ENCODE measurements at places on chromosomes 13 and 19.
A peak's percentile ranks its signal among the peaks of the same experiment; 100 is the strongest.

- peak; percentile 87 for DNase-seq
Measured at GRCh38 chr13:108155185-108156106, 59.9 kb downstream of the LIG4 start.

GRCh38 chr13:54593504-54593903, 1564.9 kb downstream of the OLFM4 start:
- no peak for DNase-seq

- no peak for DNase-seq
Measured at GRCh38 chr19:7733376-7733775, 1.5 kb upstream of the CLEC4G start.

- no peak for DNase-seq
Measured at GRCh38 chr13:110475550-110476219, 85.8 kb downstream of the RAB20 start.

- no peak for DNase-seq
Measured at GRCh38 chr19:36110487-36111199, at the start of gene OVOL3. TSS of gene OVOL3 (plus strand) at chr19:36111143. CDS start at chr19:36111203, 60 bp downstream.

DNA sequence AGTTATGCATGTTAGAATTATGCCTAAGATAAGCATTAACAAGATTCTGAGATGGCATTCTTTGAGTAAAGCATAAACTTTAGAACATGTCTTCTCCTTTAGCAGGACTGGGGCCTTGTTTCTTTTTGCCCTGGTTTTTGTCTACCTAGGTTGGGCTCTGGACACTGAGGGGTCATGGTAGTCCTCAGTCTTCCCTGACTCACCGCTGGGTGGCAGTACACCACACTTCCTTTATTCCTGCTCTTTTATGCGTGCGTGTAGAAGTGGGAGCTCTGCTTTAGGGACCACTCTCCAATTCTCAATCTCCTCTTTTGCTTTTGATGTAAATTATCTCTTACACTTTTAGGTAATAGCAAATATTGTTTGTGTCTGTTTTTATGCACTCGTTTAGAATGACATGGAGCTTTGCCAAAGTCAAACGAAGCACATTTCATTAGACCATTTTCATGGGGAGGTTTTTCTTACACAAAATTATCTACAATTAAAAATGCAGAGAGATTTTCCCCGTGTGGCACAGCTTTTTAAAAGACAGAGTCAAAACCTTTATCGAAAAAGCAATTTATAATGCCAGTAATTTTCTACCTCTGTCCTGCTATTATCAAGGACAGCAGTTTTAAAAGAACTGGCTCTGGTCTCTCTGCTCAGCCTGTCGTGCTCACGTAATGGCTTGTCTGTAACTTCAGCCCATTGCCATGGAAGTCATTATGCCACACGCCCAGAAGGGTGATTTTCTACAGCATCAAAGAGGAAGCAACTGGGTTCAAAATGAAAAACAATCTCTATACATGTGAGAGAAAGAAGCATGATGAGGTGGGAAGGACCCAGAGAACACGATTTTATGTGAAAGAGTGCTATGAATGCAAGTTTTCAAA, 413.9 kb downstream of the COG6 start:
- DNase-seq = peak; percentile 93

GRCh38 chr19:7391218-7391670, 42.5 kb downstream of the ARHGEF18 start:
- no peak for DNase-seq

DNA sequence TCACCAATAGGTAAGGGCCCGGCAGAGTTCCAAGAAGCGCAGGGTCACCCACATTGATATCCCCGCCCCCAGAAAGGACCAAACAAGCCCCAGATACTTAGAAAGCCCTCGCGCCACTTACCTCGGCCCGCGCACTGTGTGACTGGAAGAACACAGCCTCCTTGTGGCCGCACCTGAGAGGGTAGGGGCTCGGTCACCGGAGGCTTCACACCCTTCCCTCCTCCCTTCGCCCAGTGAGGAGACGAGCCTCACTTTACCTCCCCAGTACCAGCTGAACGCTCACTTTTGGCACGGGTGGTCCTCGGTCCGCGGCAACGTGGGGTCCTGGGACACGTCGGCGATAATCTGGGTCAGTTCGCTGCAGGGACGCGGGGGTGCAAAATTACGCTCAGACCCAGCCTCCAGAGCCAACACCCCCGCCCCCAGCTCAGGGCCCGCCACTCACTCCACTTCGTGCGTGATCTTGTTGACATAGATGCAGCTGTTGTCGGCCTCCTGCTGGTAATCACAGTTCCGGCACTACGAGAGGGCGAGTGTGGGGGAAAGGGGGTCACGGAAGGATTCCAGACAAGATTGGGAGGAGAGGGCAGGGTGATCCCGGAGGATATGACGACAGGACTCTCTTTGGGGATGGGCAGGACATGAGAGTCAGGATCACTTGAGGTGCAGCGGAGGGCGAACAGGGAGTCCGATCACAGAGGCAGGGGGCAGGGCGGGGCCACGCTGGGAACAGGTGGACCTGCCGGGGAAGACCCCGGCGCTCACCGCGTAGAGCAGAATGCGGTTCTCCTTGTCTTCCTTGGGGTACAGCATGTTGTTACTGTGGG, 568 bp downstream of the POLR2I start:
- no peak for DNase-seq

DNA sequence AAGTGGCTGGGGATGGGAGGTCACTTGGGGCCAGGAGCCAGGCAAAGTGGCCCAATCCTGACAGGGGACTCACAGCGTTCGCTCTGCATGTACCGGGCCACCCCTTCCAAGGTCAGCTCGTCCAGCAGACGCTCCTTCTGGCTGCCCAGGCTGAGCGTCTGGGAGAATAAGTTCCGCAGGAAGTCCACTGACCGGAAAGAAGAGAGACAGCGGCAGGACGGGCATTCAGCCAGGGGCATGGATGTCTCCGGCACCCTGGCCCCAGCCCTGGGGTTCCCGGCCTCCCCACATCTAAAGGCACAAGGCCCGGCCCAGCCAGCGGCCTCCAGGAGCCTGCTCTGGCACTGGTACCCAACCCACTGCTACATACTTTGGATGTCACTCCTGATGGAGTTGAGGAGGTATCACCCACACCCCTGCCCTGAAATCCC, 6.1 kb downstream of the SIRT2 start:
- no peak for DNase-seq

- no peak for DNase-seq
Measured at GRCh38 chr19:6313398-6313969, 19.9 kb downstream of the ACER1 start.

DNA sequence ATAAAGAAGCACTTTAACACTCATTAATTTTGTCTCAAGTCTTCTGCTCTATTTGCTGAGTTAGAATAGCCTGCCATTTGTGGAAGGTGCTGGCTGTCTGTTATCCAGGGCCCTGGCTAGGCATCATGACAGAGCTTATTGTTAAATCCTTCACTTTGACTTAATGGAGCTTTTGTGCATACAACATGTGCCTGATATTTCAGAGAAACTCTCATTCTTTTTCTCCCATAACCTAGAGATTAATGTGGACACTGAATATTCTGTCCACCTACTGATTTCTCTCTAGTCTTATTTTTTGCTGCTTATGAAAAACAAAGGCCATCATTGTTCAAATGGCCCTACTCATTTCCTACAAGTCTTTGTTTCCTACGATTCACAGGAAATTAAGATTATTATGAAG, 383.1 kb upstream of the HTR2A start:
- DNase-seq = peak; percentile 5

DNA sequence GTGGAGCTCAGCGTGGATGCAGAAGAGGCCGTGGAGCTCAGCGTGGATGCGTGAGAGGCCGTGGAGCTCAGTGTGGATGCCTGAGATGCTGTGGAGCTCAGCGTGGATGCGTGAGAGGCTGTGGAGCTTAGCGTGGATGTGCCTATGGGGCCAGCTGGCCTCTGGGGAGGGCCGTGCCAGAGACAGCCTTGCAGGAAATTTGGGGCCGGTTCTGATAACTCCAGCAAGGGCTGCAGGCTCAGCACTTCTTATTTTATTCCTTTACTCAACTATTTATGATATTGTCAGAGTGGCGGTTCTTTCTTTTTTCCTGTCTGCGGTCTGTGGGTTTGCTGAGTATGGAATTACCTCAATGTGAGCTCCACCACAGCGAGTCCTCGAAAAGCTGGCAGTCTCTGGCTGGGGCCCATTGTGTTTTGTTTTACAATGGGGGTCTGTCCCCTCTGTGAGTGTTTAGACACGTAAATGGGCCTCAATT, 17.8 kb upstream of the TMEM255B start:
- DNase-seq = no peak

DNA sequence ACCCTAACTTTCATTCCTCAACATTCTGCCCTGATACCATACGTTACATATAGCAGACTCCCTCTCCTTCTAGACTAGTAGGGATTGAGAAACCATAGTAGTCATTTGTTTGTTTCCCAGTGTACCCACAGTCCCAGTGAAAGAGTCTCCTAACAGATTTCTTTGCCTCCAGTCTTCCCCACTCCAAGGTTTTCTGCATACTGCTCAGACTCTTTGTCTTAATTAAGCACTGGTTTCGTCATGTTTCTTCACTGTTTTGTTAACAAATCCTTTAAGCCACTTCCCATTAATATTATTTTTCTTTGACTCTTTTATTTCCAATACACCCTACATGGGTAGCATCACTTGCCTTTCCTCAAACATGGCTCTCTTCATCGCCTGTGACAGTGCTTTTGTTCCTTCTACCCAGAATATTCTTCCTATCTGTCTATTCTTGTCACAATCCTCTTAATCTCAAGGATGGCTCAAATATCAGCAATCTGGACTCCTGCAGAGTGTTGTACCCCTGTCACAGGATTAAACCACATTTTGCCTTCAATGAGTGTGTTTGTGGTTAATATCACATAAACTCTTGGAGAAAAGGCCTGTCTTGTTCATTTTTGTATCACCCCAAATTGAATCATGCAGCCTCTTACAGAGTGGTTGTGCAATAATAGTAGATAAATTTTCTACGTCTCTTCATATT, 92.7 kb upstream of the KLF12 start:
- DNase-seq = no peak

All from eye (tissue), 1 donor.